ENCODE measurements at places on chromosomes 6 and 20.
A peak's percentile ranks its signal among the peaks of the same experiment; 100 is the strongest.

DNA sequence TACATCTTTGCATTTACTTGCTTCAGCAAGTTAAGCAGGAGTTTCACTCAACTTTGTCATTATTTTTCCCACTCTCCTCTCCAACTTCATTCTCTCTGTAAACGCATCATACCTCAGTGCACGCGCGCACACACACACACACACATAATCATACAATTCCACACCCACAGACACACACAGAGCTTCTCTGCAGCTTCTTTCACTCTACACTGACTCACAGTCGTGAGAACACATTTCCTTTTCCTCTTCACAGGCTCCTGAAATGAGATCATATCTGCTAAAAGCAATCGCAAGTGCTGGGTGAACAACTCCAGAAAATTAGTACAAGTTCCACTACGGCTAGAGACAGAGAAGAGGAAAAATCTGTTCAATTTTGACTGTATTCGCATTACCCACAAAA, 215.4 kb downstream of the PTPRT start:
- DNase-seq = no peak

DNA sequence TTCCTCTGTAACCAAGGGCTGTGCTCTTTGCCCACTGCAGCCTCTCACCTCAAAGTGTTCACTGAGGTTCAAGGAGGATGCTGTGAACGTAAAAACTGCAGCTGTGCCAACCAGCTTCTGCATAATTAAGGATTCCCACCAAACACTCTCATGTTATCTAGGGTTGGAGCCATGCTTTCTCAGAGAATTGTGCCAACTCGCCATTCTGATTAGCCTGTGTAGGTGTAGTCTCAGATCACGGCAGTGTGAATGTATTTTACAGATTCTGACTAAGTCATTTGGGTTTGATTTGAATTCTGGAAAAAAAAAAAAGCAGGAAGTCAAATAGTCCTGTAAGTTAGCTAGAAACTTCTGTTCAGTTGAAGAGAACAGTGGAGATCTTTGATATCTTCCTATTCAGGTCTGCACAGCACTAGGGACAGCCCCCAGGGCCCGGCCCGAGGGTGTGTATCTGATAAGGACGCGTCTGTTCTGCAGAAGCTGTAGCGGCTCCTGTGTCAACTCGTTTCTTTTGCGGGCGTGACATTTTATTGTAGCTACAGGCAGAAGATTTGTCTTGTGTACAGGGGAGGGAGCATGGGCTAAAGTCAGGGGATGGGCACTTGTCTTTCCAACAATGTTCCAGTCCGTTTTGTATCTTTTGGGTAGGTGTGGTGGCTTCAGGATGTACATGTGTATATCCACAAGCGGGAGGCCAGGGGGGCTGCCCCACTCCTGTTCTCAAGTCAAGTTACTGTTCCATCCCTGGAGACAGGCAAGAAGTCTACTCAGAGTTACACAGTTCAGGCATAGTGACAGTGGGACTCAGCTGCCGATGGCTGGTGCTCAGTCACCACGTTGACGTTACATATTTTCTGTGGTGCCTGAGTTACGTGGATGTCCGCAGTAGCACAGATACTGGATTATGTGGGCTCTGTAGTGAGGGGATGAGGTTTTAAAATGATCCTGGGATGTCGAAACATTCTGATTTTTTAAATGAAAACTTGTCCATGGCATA, 12.4 kb downstream of the IRF4 start:
- no peak for DNase-seq

DNA sequence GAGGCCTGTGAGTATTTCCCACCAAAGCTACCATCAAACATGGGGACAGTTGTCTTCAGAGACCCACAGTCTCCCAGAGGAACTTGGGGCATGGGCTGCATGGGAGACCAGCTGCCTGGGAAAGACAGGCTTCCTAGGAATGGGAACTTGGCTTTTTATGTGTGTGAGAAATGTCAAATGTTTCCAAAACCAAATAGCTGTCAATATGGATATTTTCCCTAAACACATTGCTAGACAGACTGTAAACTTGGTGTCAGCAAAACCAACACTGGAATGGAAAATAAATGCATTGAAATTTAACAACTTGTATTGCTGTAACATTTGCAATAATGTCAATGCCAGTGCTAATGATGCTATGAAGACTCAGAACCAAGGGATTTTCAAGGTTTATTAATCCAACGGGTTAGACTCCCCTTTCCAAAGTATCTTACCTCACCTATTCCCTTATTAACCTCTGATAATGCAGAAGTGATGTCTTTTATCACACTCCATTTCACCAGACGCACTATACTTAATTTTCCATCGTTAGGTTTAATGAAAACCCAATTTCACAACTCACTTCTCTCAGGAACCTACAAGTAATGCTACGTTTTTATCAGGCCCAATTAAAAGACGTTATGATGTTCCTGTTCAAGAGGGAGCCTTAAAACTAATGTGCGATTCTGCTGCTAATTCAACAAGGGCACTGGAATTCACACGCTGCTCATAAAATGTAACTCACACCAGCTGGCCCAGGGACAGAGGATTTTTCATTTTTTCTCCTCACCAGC, 546.1 kb upstream of the CHD6 start:
- DNase-seq = no peak

DNA sequence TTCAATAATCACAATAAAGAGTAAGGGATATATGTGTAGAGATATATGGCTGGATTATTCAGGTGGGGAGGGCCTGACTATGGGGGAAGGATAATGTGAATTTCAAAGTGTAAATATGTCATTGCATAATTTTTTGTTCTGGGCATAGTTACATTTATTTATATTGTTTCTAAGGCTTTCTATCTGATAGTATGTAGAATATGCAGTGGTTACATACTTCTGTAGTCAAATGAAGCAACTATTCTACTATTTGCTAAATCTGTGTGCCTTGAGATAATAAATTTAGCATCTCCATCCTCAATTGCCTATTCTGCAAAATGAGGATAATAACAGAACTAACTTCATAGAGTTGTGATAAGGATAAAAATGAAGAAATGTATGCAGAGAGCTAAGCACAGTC, 359.2 kb downstream of the CDKAL1 start:
- DNase-seq = no peak

GRCh38 chr6:44858998-44859397, 469.1 kb upstream of the RUNX2 start:
- DNase-seq = no peak

DNA sequence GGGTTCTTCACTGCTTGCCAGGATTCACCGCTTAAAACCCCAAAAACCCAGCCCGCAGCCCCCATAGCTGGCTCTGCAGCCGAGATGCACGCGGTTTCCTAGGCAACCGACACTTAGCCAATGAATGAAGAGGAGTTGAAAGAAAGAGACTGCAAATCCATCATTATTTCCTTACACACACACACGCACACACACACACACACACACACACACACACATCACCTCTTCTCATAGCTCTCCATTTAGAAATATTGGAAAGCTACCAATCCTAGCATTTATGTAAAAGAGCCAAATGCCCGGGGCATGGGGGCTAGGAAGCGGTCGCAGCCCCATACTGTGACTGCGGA, 3.4 kb upstream of the TUBB2B start:
- DNase-seq = peak; percentile 89

- no peak for DNase-seq
Observed at GRCh38 chr20:20217621-20218020, 150.3 kb upstream of the INSM1 start.

GRCh38 chr6:44662461-44663121, 275.1 kb downstream of the CDC5L start:
- no peak for DNase-seq

- no peak for DNase-seq
Observed at GRCh38 chr6:152671171-152671570, 26.5 kb upstream of the MYCT1 start.

DNA sequence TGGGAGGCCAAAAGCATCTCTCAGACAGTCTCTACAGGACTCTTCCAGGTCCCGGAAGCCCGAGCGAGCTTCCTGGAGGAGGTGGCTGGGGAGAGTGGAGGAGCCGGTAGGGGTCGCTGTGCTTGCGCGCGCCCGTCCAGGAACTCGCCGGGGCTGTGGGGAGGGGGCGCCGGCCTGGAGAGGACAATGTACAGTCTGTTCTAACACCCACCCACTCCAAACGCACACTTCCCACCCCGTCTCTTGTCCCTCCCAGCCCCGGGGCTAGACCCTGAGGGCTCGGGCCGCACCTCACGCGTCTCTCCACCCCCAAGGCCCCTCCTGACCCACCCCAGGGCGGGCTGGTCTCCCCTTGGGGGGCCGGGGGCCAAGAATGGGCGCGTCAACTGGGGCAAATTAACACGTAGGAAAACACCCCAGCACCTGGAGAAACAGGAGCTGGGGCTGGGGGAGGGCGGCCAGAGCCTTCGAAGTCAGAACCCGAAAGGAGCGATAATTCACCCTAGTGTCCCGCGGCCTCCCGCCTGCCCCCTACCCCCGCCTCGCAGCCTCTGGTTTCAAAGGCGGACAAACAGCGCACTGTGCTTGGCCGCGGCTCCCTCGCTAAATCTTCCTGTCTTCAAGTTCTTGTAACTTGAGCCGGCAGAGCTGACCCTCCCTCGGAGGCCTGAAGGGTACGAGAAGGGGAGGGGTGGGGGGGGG, 103.2 kb upstream of the FOXP4 start:
- DNase-seq = no peak

GRCh38 chr6:132814716-132815570, 574 bp downstream of the RPS12 start:
- no peak for DNase-seq

GRCh38 chr20:48620507-48621375, 207.1 kb downstream of the PREX1 start:
- peak; percentile 74 for DNase-seq

GRCh38 chr6:25006565-25007001, 70.8 kb upstream of the RIPOR2 start:
- no peak for DNase-seq

- no peak for DNase-seq
Observed at GRCh38 chr6:89581689-89582088, 56.9 kb downstream of the LYRM2 start.

GRCh38 chr6:30664994-30665767, 7.6 kb downstream of the DHX16 start:
- no peak for DNase-seq

GRCh38 chr6:34695729-34696188, 808 bp downstream of the ILRUN start:
- DNase-seq = no peak

GRCh38 chr6:19558201-19558600, 279.0 kb upstream of the ID4 start:
- no peak for DNase-seq

GRCh38 chr6:39319621-39320362, 2.7 kb downstream of the KCNK16 start:
- no peak for DNase-seq

GRCh38 chr6:15355683-15356099, 109.8 kb downstream of the JARID2 start:
- no peak for DNase-seq

- DNase-seq = no peak
Observed at GRCh38 chr6:45710304-45710821, 305.3 kb downstream of the CLIC5 start.

DNA sequence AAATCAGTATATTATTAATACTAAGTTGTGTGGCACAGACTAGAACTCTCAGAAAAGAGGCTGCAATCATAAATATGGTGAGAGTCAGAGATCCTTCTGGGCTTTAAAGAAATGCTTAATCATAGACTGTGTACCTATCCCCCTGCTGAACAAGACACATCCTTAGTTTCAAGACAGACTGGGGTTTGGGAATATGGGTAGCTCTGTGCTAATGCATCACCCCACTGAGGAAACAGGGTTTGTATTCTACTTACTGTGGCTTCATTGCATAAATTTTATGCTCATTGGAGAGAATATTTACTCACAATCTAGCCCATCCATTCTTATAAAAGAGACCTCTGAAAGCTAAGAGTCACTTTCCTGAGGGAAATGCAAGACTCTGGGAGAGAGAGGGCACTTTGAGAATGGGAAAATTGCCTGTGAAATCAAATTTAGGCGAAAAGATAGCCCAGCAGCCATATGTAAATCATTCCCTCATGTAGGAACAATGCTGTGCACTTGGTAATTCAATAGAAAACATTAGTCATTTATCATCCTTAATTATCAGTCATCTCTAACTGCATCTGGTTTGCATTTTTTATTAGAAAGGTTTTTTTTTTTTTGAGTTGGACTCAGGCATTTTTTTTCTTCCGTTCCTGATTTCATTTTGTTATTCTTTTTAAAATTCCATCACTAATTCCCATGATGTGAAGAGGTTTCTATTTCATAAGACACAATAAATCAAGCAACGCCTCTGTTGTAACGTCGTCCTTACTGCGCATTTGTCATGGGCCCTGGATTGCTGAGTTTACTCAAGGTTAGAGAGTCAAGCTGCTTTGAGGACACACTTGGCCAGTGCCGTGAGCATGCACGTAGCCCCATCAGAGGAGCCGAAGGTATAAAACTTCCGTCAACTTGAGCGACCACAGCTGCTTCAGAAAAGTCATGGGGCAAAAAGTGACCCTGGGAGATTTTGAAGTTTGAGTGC, 91.8 kb downstream of the TRMT11 start:
- DNase-seq = no peak

DNA sequence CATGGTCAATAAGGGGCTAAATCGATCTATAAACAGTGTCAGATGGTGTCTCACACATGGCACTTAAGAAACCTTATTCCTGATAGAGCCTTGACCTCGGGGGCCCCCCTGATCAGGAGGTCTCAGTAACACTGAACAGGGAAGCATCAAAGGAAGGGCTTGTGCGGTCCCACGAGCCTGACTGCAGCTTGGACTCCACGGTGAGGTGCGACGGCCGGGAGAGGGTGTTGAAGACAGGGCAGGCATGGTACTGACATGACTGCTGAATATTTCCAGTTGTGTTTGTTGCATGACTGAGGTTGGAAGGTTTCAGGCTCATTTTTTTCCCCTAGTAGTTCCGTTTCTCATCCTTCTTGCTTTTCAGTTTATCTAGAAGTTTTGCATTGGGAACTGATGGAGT, 107.1 kb upstream of the JAG1 start:
- DNase-seq = no peak

- peak; percentile 9 for DNase-seq
Observed at GRCh38 chr6:6826095-6826901, 237.8 kb downstream of the LY86 start.

DNA sequence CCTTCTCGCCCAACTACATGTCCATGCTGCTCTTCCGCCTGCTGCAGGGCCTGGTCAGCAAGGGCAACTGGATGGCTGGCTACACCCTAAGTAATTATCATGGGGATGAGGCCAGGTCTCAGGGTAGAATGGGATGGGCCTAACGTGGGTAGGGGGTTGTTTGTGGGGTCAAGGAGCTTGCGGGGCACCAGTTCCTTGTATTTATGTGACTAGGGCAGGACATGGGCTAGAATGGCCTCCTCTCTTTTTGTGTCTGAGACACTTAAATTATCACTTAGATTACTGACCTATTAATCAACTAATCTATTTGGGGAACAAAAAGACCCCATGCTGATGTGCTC, 10.7 kb downstream of the SLC22A1 start:
- DNase-seq = no peak

Measured in cerebellum (tissue), 4 donors.